ENCODE measurements at places on chromosomes 7 and 10.

- no peak for DNase-seq
Measured at GRCh38 chr10:48469516-48470020, 135.3 kb downstream of the ARHGAP22 start.

DNA sequence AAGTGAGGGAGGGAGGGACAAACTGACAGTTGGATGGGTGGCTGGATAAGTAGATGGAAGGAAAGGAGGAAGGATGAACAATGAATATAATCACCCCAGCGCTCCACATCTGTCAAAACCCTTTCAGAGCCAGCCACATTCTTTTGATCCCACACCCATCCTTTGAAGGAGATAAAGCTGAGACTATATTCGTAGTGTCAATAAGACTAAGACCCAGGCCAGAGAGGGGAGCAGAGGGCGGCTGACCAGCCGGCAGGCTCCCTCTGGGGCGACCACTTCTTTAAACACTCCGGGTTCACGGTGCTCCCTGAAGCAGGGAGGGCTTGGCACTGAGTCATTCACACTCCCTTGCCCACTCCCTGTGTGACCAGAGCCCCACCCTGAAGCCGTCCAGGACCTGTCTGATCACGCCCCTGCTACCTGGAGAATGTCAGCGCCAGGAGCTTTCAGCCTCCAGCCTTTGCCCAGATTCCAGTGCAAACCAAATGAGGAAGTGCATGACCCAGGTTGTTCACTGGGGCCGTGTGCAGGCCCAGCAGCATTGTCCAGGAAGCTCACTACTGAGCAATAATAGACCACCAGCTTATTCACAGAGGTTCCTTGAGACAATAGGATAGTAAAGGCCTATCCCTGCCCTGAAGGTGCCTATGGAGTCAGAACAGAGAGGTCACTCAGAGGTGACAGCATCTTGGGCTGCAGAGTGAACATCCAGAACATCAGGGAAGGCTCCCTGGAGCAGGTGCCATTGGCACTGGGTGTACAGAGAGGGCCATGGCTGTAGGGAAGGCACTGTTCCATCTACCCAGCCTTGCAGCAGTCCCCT is 34.4 kb downstream of the UNC5B start:
- DNase-seq: no peak

DNA sequence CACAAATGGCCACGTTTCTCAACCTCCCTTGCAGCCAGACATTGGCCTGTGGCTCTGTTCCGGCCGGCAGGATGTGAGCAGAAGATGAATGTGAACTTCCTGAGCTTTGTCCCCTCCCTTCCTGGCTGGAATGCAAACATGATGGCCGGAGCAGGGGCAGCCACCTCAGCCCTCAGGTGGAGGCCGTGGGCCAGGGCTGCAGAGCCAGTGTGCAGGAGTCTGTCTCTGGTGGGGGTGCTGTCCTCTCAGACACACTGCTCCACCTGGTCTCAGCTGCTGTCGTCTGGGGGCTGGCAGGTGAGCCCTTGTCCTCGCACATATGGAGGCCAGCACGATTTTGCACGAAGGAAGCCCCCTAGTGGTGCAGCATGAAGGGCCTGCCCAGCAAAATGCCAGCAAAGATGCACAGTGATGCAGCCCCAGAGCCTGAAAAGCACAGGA is 25.3 kb upstream of the PWWP2B start:
- DNase-seq: no peak

GRCh38 chr10:11913079-11913641 is 90.0 kb downstream of the PROSER2 start:
- no peak for DNase-seq

- peak; percentile 69 for DNase-seq
Measured at GRCh38 chr10:70549962-70550458, 52.5 kb downstream of the PRF1 start.

GRCh38 chr10:96578022-96578421 is 8.8 kb downstream of the TM9SF3 start:
- DNase-seq: no peak

GRCh38 chr10:24453973-24454372 is 245.0 kb downstream of the KIAA1217 start:
- no peak for DNase-seq

- peak; percentile 87 for DNase-seq
Measured at GRCh38 chr10:31769564-31769963, 159.1 kb downstream of the ARHGAP12 start.

DNA sequence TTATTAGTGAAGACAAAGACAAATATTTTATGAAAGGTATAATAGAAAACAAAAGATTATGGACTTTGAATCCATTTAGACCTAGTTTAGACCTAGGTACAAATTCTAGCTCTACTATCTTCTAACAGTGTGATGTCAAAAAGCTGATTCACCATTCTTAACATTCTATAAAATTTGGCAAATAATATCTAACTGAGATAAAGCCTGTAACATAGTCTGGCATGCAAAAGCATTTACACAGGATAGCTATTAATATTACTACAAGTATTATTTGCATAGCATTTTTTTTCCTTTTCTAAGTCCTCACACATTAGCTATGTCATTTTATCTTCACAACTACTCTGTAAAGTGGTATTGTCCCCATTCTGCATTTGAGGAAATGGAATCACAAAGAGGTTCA is 179.6 kb upstream of the LRRTM3 start:
- no peak for DNase-seq
